ENCODE measurements at places on chromosomes 3 and 15. TPM values are rescaled to one million over a fixed set of nuclear protein-coding genes. Genes with fewer than 3 reads are reported as not detected.

The EDC3 gene
- 8.3 TPM for polyA plus RNA-seq

The CTXND1 gene
- 1.6 TPM for polyA plus RNA-seq

The PLA2G4E gene
- polyA plus RNA-seq, result not detected

- no peak for DNase-seq
- no peaks in the 10 kb centered on the region for H3K27me3 ChIP-seq
- H3K4me3 ChIP-seq, result no peak overlapping the region
- H3K27ac ChIP-seq, result no peak overlapping the region
- no peaks in the 10 kb centered on the region for H3K36me3 ChIP-seq
These were observed 45.3 kb upstream of the EIF5A2 start for GRCh38 chr3:170953736-170954135.

DNA sequence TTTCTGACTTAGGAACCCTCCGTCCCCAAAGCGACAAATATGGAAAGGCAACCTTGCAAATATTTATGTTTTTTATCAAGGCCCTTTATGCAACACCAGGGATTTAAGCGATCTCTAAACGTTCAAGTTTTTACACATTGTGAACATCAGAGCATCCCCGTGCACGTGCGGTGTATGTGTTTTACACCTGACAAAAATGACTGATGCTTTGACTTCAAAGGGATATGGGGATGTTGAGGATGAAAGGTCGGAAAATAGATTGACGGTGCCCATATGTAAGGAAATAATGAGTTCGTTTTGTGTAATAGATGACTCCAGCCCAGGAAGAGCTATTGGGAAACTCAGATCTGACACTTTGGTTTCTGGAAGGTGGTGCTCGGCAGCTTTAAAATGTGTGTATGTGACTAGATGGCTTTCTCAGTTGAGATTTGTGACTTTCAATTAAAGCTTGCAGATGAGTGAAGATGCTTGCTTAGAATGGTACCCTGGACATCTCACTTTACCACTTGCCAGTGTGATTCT, 866 bp downstream of the SLC49A4 start:
- peak overlapping the region; percentile 93 for H3K27ac ChIP-seq
- peak overlapping the region; percentile 75 for H3K4me3 ChIP-seq
- H3K4me1 ChIP-seq, result peaks cover 15% of the 10 kb centered on the region
- no peaks in the 10 kb centered on the region for H3K36me3 ChIP-seq
- H3K27me3 ChIP-seq, result no peaks in the 10 kb centered on the region
- DNase-seq, result no peak

The RFTN1 gene
- 30.4 TPM for polyA plus RNA-seq

GRCh38 chr3:161879470-161879869, 382.9 kb downstream of the OTOL1 start:
- no peaks in the 10 kb centered on the region for H3K4me1 ChIP-seq
- H3K27ac ChIP-seq, result no peak overlapping the region
- no peaks in the 10 kb centered on the region for H3K27me3 ChIP-seq
- no peak overlapping the region for H3K4me3 ChIP-seq
- no peak for DNase-seq
- no peaks in the 10 kb centered on the region for H3K36me3 ChIP-seq

DNA sequence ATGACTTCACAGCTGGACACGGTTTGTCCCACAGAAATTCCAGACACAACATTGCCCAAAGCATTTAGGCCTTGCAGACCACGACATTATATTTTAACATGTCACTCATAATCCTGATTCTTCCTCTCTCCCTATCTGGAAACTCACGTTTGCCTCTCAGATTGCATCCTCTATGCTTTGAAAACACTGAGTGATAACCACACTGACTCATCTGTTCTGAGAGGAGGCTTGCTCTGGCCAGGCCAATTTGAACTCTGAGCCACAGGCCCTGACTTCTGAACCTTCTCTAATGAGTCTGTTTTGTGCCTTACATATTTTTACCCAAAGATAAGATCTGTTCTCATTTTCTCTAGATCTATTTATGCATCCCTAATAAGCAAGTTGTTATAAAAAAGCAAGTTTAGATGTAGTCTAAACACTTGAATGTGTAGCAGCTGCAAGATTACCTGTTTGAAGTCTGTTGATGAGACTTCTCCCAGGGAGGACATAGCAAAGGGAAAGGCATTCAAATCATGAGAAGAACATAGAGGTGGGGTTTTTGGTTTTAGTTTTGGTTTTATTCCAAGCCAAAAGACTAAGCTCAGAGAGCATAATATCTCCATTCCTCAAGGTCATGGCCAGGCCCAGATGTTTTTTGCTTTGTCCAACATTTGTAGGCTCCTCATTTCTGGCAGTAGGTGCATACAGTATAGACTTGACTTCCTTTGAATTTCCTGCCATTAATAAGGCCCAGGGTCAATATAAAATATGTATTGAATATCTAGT, 234.4 kb upstream of the LRTM1 start:
- DNase-seq, result no peak
- H3K4me1 ChIP-seq, result no peaks in the 10 kb centered on the region
- no peaks in the 10 kb centered on the region for H3K27me3 ChIP-seq
- H3K27ac ChIP-seq, result no peak overlapping the region

- H3K4me3 ChIP-seq, result no peak overlapping the region
- H3K36me3 ChIP-seq, result no peaks in the 10 kb centered on the region
- H3K27me3 ChIP-seq, result no peaks in the 10 kb centered on the region
- no peaks in the 10 kb centered on the region for H3K4me1 ChIP-seq
- DNase-seq, result no peak
These were observed 223.6 kb upstream of the TBL1XR1 start for GRCh38 chr3:177420651-177421480.

GRCh38 chr15:81106560-81106959, 27.5 kb upstream of the CFAP161 start:
- H3K36me3 ChIP-seq, result no peaks in the 10 kb centered on the region
- no peaks in the 10 kb centered on the region for H3K27me3 ChIP-seq
- H3K27ac ChIP-seq, result no peak overlapping the region
- no peak for DNase-seq
- no peaks in the 10 kb centered on the region for H3K4me1 ChIP-seq

DNA sequence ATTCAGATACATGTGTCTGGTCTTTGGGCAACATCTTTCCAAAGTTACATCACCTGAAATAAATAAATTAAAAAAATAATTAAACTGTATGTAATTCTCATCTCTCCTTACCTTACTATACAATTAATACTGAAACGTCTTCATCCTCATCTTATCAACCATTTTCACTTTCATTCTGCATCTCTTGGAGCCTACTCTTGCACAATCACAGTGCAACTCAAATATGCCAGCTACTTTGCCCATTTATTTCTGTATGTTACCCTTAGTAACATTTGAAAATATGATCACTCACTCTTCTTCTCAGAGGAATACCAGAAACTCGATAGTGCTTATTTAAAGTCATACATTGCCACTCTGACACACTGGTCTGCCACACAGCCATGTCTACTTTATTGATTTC, 1357.1 kb upstream of the CADM2 start:
- no peak overlapping the region for H3K27ac ChIP-seq
- DNase-seq, result no peak
- no peaks in the 10 kb centered on the region for H3K27me3 ChIP-seq

GRCh38 chr3:186172353-186172752, 63.5 kb upstream of the ETV5 start:
- H3K36me3 ChIP-seq, result no peaks in the 10 kb centered on the region
- H3K4me1 ChIP-seq, result no peaks in the 10 kb centered on the region
- no peak overlapping the region for H3K4me3 ChIP-seq
- DNase-seq, result no peak
- H3K27ac ChIP-seq, result no peak overlapping the region
- H3K27me3 ChIP-seq, result no peaks in the 10 kb centered on the region

- no peak for DNase-seq
- H3K4me3 ChIP-seq, result no peak overlapping the region
- no peaks in the 10 kb centered on the region for H3K4me1 ChIP-seq
- H3K27ac ChIP-seq, result no peak overlapping the region
These were observed 39.7 kb upstream of the PLOD2 start for GRCh38 chr3:146200461-146201220.

The SATB1 gene
- 14.4 TPM for polyA plus RNA-seq

DNA sequence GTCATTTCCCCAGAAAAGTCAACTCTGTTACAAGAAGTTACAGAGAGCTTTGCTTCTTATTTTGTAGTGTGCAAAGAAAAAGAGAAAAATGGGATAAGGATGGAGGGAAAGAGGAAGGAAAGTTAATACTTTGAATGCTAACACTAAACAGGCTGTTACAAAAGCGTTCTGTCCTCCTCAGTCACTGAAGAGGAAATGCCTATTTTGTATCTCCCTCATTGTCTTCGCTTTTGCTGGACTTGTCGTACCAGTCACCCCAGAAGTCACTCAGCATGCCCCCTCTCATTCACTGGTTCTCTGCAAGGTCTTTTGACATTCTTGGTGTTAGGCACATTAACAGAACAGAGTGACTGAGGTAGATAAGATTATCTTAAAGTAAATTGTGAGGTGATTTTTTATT, 129.6 kb downstream of the ALCAM start:
- no peaks in the 10 kb centered on the region for H3K36me3 ChIP-seq
- no peak overlapping the region for H3K4me3 ChIP-seq
- no peak overlapping the region for H3K27ac ChIP-seq
- peaks cover 3% of the 10 kb centered on the region for H3K4me1 ChIP-seq
- H3K27me3 ChIP-seq, result no peaks in the 10 kb centered on the region

DNA sequence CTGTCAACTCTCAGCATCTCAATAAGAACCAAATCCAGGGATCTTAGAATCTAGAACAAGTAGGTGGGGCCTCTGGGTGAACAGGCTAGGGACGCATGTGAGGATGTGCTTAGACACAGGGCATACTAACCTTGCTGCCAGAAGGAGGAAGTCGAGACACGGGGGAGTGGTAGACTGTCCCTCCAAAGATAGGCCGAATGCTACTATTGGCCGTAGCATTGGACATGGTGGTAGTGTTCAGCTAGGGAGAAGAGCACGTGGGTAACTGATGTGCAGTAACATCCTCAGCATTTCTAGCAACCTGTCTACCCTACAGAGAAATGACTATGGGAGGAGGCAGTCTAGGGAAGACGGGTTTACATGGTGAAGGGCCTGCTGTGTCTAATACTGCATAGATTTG, 15.6 kb downstream of the RCCD1 start:
- H3K4me3 ChIP-seq, result no peak overlapping the region
- DNase-seq, result no peak
- no peak overlapping the region for H3K27ac ChIP-seq
- H3K4me1 ChIP-seq, result no peaks in the 10 kb centered on the region
- H3K27me3 ChIP-seq, result no peaks in the 10 kb centered on the region

- no peak overlapping the region for H3K4me3 ChIP-seq
- no peak overlapping the region for H3K27ac ChIP-seq
- H3K4me1 ChIP-seq, result peaks cover 47% of the 10 kb centered on the region
- H3K36me3 ChIP-seq, result no peaks in the 10 kb centered on the region
These were observed 50.4 kb upstream of the FLNB start for GRCh38 chr3:57957824-57958223.

DNA sequence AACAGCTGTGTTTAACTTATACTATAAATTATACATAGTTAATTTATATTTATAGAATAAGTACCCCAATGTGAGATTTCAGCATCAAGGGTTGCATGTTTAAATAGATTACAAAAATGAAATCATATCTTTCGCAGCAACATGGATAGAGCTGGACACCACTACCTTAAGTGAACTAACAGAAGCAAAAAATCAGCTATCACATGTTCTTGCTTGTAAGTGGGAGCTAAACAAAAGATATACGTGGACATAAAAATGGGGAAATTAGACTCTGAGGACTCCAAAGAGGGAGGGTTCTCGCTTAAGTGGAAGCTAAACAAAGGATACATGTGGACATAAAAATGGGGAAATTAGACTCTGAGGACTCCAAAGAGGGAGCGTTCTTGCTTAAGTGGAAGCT, 626.5 kb upstream of the DPPA4 start:
- no peaks in the 10 kb centered on the region for H3K4me1 ChIP-seq
- no peak for DNase-seq
- no peaks in the 10 kb centered on the region for H3K36me3 ChIP-seq

The PLSCR5 gene
- polyA plus RNA-seq, result not detected

The CHRD gene
- polyA plus RNA-seq, result 7.0 TPM

The GPR62 gene
- 0.06 TPM for polyA plus RNA-seq

The PLCB2 gene
- 168 TPM for polyA plus RNA-seq

DNA sequence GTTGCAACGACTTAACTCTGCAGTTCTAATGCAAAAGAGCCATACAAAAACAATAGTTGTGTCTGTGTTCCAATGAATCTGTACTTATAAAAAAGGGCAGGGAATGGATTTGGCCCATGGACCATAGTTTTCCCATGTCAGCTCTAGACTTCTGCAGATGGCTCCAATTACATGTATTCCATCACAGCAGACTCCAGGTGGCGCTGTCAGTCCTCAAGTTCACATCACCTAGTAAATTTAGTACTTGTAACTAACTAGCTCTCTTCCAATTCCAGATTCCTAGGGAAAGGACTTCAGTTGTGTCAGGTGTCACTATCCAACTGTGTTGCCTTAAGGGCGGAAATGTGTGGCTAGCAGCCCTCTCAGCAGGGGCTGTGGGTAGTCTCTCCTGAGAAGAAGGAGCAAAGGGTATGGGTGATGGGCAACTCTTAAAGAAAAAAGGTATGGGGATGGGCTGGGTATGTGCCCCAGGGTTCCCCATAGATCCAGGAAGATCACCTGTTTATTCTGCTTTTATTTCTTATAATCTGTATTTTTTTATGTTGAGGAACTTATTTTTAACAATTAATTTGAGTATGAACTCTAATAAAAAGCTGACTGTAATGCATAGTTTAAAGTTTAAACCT, 36.2 kb downstream of the BBS4 start:
- no peaks in the 10 kb centered on the region for H3K27me3 ChIP-seq
- DNase-seq, result peak; percentile 81
- peaks cover 19% of the 10 kb centered on the region for H3K36me3 ChIP-seq
- no peaks in the 10 kb centered on the region for H3K4me1 ChIP-seq

- no peaks in the 10 kb centered on the region for H3K4me1 ChIP-seq
- H3K4me3 ChIP-seq, result no peak overlapping the region
- DNase-seq, result no peak
- no peaks in the 10 kb centered on the region for H3K36me3 ChIP-seq
- peak overlapping the region; percentile 84 for H3K27ac ChIP-seq
These were observed 11.2 kb downstream of the SCAP start for GRCh38 chr3:47464588-47464987.

GRCh38 chr15:100308213-100308600, 33.6 kb downstream of the ADAMTS17 start:
- H3K4me3 ChIP-seq, result no peak overlapping the region
- H3K36me3 ChIP-seq, result no peaks in the 10 kb centered on the region
- H3K27ac ChIP-seq, result no peak overlapping the region
- H3K4me1 ChIP-seq, result no peaks in the 10 kb centered on the region
- H3K27me3 ChIP-seq, result no peaks in the 10 kb centered on the region
- no peak for DNase-seq

- H3K4me1 ChIP-seq, result no peaks in the 10 kb centered on the region
- no peak overlapping the region for H3K27ac ChIP-seq
- no peaks in the 10 kb centered on the region for H3K27me3 ChIP-seq
- DNase-seq, result no peak
These were observed 256.6 kb downstream of the OCA2 start for GRCh38 chr15:27842526-27842925.
